ENCODE measurements at places on chromosomes 1 and 21.

DNA sequence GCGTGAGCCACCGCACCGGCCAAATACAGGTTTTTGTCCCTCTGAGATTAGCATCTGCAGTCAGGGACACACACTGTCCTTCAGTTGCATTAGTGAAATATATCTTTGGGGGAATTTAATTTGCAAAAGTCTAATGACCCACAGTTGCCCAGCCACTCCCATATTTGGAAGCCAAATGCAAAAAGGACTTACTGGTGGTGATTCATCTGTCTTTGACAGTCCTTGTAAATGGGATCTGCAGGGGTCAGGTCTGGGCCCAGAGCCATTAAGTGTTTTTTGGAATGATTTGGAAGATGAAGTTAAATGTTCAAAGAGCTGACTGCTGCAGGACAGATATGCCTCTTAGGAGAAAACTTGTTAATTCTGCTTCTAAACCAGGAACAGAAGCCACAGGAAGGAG, 44.6 kb upstream of the DNASE2B start:
- no peak for DNase-seq

DNA sequence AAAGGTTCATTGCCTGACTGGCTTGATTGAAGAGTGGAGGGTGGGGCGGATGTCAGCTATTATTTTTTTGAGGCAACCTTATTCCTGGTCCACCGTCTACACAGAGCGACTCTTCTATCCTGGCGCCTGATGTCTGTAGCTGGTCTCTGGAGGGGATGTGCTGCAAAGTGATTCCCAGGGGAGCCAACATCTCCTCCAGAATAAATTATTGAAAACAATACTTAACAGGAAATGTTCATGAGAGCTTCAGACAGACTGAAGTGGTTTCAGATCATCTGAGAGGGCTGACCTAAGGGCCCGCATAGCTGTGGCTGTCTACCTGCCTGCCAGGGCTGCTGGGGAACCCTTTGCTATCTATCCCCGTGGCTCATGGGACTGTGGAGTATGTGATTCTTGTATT, 66.7 kb downstream of the TEX35 start:
- DNase-seq: no peak

- DNase-seq: no peak
These were observed 12.6 kb upstream of the MAPKAPK2 start for GRCh38 chr1:206672011-206672688.

- no peak for DNase-seq
These were observed 21.6 kb downstream of the PTGFRN start for GRCh38 chr1:116931016-116931918.

- no peak for DNase-seq
These were observed 88.6 kb downstream of the CTH start for GRCh38 chr1:70499695-70500094.

DNA sequence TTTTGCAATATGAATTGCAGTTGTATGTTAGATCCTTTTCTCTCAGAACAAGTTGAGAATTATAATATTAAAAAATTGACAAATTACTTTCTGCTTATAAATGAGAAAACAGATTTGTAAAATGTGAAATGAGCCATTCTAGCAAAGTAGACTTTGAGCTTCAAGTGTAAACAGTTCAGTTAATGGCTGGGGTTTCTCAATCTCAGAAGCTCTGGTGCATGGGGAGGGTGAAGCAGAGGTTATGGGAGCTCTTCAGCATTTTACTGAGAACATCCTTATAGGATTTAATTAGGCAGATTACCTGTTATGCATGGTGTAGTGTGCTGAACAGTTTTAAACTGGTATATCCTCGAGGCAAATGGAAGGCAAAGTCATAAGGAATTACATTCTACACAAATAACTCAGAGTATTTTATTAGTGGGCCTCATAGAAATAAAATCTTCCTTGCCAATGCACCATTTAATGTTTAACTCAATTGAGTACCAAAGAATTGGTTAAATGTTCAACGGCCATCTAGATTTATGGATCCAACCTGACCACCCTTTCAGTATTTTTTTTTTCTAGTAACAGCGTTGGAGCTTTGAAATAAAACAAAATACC, 1143.6 kb upstream of the ADGRL2 start:
- no peak for DNase-seq

DNA sequence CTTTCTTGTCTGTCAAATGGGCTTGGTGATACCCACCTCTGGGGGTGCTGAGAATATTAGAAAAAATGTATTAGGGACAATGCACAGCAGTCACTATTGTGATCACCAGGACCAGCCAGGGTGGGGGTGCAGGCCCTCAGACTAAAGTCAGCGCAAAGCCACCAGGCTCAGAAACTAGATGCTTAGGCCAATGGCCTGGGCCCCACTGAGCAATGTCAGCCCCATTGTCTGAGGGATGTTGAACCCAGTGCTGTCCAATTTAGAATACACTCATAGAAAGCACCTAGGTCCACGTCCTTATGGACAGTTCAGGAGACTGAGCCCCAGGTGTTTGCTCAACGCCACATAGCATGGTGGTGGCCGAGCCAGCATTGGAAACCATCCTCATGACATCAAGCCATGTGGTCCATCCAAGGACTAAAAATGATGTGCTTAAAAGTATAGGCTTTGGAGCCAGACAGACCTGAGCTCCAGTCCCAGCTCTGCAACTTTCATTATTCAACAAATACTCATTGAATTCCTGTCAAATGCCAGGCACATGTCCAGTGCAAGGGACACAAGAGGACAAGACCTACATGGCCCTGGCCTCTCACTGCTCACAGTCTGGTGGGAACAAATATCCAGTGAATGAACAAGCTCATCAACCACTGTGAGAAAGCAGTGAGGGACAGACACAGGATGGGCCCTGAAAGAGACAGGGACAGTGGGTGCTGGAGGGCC, 273.8 kb downstream of the MATN1 start:
- no peak for DNase-seq

- DNase-seq: no peak
These were observed 7.4 kb downstream of the SLC30A2 start for GRCh38 chr1:26038477-26038876.

- peak; percentile 38 for DNase-seq
These were observed 57.8 kb downstream of the SLC35D1 start for GRCh38 chr1:66996018-66996682.

GRCh38 chr1:172120381-172120780, 279.1 kb downstream of the DNM3 start:
- DNase-seq: no peak

DNA sequence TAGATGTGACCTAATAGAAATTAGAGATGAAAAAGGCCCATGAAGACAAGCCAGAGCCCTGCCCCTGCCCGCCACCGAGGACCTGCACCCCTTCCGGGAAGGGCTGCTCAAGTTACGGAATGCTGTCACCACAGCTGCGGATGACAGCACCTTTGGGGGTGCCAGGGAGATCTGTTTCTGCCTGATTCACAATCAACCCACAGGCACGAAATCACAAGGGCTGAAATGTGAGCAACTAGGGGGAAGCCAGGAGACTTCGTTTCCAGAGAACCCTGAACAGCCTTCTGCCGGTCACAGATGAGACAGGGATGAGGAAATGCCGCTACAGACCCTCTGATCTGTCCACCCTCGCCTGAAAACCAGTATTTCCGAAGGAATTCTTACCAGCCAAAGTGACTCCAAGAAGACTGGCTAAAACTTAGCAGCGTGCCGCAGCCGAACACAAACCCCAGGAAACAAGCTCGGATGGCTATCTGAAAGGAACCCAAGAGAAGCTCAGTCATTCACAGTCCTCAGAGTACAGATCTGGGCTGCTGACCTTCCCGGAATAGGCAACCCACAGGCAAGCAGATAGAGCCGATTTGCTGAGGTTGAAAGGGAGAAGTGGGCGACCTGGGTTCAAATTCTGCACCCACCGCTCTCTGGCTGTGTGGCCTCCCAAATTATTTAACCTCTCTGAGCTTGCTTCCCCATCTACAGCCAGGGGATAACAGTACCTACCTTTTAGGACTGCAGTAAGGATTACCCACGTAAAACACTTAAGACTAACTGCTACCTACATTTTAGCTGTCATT, 1.1 kb downstream of the ICMT start:
- no peak for DNase-seq

- DNase-seq: no peak
These were observed 3.8 kb upstream of the LCE3A start for GRCh38 chr1:152626744-152627143.

GRCh38 chr1:237016626-237017025, 12.4 kb upstream of the MT1HL1 start:
- no peak for DNase-seq

DNA sequence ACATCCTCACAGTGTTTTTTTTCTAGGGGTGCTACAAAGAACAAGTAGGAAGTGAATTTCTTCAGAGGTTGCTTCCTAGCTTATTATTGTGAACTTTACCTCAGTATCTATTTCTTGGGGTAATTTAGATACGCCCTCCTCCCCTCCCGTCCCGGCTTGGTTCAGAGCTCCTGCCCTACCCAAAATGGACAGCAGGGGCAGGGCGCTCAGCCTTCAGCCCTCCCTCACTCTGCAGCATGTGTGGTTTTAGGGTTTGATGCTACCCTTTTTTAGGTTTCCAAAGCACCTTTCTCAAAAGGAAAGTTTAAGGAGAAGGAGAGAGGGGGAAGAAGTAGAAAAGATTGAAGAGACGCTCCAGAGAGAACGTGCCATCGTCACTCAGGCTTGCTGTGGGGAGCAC, 16.9 kb upstream of the POGK start:
- no peak for DNase-seq

GRCh38 chr1:203704120-203704519, 60.9 kb upstream of the LAX1 start:
- DNase-seq: no peak

DNA sequence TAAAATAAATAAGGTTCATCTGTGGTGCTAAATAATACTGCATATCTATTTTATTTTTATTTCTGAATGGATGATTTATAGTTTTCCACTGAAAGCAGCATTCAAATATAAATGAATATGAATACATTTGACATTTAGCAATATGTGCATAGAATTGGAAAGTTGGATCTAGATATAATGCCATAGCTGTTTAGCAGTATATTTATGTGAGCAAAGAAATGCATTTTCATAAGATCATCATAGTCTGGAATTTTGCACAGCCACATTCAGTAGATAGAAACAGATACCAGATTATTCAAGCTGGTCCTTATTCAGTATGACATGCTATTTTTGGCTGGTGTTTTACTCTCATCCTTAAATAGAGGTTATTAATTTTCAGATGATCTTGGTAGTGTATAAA, 46.0 kb downstream of the SNX7 start:
- DNase-seq: no peak

- DNase-seq: no peak
These were observed 328.2 kb upstream of the CHRM3 start for GRCh38 chr1:239058190-239058589.

DNA sequence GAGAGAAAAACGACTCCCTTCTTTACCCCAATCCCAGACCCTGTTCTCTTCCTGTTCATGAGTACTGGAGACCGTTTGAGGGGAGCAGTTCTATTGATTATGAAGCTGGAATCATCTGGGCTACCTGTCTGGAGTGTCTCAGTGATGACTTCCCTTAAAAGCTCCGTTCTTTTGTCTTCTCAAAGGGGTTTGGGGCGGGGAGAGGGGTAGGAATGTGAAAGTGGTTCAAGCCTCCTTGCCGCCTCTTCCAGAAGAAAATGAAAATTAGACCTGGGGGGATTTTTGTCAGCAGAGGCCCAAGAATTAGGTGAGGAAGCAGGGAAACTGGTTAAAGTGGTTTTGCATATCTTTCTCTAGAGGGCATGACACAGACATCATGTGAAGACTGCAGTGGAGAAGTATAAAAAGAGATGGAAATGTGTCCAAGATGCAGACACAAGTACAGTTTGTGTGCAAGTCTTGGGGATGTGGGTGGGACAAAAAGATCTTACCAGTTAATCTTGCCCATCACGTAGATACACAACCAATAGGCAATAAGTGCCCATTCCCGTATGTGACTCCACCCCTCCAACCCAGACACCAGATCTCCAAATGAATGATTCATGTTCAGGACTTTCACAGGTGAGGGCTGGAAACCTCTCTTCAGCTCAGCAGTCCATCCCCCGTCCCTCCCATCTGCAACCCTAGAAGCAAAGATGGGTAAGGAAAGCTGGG, 470 bp upstream of the MTMR11 start:
- DNase-seq: no peak

All from fibroblast of skin of left quadriceps (primary cell).